ENCODE measurements at places on chromosomes 3 and 15.

DNA sequence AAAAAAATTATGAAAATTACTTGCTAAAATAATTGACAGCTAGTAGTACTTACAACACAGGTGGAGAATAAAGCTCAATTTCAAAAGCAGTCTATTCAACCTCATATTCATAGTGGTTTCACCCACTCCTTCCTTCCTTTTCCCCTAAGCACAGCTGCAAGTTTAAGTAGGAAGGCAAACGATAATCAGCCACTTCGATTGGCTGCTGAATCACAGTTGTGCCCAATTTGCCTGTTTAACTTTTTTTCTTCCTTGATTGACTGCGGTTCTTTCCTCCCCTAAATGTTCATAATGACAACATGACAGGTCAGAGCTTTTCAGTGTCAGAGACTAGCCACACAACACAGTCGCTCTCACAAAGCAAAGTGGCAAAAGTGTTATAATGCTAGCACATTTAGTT is 468.0 kb upstream of the GBE1 start:
- DNase-seq, result no peak

DNA sequence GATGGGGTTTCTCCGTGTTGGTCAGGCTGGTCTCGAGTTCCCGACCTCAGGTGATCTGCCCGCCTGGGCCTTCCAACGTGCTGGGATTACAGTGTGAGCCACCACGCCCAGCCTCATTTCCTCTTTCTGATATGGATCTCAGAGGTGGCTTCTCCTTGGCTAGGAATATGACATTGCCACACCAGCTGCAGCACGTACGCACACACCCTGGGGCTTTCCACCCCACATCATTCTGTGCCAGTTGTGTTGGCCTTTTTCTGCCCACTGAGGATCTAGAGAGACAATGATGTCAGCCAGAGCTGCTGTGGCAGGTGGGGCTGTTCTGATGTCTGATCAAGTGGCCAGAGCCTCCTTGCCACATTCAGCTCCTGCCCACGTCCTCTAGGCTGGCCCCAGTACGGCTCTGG is 29.0 kb downstream of the TMEM45A start:
- DNase-seq, result no peak

DNA sequence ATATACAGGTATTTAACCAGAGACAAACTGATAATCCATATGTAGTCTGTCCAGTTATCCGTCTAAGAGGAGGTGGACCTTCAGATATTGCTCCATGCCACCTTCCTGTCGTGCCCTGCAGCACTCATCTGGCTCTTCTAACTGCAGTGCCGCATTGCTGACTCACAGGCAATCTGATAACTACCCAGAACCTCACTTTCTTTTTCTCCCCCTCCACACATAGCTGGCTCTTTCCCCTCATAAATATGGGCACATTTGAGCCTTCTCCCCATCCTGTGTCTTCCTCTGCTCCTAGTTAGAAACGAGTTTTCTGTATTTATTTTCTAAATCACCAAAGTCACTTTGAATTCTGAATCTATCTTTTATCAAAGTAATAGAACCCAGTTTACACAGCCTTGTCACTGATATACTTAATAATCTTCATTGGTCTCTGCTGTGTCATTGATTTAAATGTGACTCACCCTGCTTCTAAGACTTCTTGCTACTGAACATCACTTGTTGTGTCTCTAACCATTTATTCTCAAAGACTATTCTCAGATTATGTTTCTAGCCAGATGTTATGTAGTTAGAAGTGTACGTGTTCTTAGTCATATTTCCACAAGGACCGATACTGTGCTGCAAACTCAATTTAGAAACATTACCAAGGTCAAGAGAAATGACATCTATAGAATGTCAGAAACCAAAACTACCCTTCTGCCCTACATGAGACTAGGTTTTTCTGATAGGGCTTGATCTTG is 17.4 kb upstream of the KCNMB2 start:
- DNase-seq, result no peak

- DNase-seq, result no peak
Observed at GRCh38 chr15:41564286-41564959, 5.4 kb downstream of the TYRO3 start.

DNA sequence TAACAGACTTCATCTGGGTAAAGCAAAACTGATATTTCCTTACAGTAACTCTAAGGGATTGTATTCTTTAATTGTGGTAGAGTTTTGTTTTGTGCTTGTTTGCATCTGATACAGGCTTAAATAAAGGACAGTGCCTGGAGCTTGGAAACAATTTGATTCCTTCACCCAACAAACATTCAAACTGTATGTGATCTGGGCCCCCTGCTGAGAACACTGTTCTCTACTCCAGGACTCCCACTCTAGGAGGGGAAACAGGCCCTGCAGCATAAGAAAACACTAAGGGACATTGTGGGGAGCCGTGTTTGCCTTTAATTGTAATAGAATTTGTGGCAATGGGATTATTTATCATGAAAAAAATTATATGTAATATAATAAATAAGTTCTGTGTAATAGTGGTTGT is 56.9 kb downstream of the CTDSPL start:
- no peak for DNase-seq

- no peak for DNase-seq
Observed at GRCh38 chr15:41659190-41659589, 1.0 kb upstream of the MGA start.

DNA sequence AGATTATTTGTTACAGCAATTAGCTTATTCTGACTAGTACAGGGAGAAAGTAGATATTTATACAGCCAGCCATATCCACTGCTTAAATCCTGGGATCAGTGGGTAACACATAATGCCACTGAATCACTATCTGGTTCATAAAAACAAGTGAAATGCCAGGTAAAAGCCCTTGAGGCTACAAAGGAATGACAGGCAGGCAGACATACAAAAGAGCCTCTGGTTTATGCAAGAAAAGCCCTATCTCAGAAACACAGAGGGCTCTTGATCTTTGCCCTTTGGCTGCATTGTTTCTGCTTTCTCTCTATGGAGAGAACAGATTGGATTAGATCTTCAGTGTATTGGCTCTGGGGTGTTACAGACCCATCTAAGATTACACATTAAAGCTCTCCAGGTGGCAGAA is 115.4 kb upstream of the GADL1 start:
- no peak for DNase-seq
